EH (cell line): ENCODE measurements at places on chromosomes 4 and X.

- DNase-seq, result no peak
These were observed 1.5 kb upstream of the SLC16A2 start for GRCh38 chrX:74419864-74420195.

DNA sequence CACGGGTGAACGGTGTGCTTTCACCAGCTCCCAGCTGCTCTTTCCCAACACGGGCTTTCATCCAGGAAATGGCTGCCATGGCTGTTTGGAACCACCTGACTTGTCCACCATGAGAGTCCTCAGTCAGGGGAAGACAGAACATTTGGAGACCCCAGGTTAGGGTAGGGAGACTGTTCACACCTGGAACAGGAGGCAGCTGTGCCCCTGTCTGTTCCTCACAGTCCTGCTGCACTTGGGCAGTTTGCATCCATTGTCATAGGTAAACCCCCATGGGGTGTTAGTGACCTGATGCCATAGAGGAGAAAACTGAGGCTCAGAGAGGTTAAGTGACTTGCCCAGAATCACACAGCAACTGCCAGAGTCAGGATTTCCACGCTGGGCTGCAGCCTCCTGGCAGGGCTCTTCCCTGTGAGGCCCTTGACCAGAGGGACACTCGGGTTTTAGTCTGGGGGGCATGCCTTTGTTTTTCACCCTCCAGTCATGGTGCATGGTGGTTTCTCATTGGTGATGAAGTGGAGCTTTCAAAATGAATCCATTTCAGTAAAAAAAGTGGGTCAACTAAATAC, 54.5 kb downstream of the TRMT44 start:
- no peak for DNase-seq

- DNase-seq, result no peak
These were observed 8.4 kb upstream of the DUSP9 start for GRCh38 chrX:153638436-153639176.

- DNase-seq, result no peak
These were observed 168.1 kb downstream of the DHX15 start for GRCh38 chr4:24416293-24416692.

GRCh38 chr4:36243355-36244256, 708 bp downstream of the ARAP2 start:
- no peak for DNase-seq

DNA sequence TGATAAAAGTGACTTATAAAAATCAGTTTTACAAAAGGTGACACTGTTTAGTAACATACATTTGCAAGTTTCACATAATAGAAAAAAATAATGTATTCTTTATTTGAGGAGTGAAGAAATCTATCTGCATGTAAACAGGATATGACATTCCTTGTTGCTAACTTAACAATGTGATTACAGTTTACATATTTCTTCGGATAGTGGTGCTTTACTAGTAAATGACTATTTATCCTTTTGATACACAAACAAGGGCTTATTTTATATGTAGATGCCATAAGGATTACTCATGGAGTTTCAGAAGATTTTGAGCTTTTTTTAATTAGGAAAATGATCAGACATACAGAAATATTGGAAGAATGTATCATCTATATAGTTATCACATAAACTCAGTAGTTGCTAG, 126.5 kb downstream of the SLIT2 start:
- peak; percentile 18 for DNase-seq

- DNase-seq, result no peak
These were observed 40.8 kb downstream of the FAM241A start for GRCh38 chr4:112185740-112186670.

GRCh38 chrX:17369309-17369708, 5.7 kb upstream of the NHS start:
- DNase-seq, result no peak
